ENCODE measurements at places on chromosomes 11 and 22.

GRCh38 chr11:17638311-17638710, 81.1 kb upstream of the MYOD1 start:
- DNase-seq = no peak

GRCh38 chr22:20380486-20380885, 13.5 kb upstream of the ZNF74 start:
- DNase-seq = no peak

GRCh38 chr11:57649826-57650738, at the start of gene YPEL4:
Gene YPEL4, minus strand, starts transcription at chr11:57649912. Its CDS starts 2,805 bp downstream, at chr11:57647107.
- peak; percentile 50 for DNase-seq

DNA sequence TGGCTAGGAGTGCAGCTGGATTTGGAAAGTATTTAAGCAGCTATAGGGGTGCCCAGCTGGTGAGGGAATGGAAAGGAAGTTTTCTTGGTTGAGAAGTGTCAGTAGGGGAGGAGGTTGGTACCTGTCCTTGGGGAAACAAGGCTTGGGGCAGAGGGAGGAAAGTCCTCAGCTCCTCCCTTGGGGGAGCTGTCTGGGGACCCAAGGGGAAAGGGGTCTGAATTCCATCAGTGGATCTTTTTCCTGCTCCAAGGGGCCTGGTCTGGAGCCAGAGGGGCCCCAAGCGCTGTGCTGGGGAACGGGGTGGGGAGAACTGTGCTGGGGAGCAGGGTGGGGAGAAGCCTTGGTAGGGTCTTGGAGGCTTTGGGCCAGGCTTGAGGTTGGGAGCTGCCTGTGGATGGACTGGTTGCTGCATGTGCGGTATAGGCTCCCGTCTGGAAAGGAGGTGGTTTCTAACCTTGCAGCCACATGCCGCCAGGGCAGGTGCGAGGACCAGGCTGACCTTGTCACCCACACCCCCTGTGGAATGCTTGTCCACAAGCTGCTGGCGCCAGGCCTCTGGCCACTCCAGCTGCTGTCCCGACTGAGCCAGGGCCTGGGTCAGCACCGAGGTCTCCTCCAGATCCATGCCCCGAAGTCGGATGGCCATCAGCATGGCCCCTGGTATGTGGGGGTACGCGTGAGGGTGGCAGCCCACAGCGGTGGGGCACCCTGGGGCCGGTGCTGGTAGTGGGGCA, 963 bp downstream of the TYMP start:
- DNase-seq = no peak

DNA sequence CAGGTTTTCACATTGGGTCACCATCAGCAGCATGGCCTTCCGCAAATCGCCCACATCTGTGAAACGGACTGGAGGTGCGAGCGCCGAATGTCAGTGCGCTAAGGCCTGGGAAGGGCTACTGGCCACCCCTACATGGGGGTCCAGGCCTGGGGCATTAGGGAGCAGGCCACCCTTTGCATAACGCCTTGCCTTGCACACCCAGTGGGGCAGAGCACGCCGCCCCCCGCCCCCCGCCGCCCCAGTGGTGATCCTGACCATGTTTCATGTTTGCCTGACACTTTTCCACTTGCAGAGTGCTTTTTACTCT, 2.6 kb downstream of the GRK2 start:
- DNase-seq = no peak

DNA sequence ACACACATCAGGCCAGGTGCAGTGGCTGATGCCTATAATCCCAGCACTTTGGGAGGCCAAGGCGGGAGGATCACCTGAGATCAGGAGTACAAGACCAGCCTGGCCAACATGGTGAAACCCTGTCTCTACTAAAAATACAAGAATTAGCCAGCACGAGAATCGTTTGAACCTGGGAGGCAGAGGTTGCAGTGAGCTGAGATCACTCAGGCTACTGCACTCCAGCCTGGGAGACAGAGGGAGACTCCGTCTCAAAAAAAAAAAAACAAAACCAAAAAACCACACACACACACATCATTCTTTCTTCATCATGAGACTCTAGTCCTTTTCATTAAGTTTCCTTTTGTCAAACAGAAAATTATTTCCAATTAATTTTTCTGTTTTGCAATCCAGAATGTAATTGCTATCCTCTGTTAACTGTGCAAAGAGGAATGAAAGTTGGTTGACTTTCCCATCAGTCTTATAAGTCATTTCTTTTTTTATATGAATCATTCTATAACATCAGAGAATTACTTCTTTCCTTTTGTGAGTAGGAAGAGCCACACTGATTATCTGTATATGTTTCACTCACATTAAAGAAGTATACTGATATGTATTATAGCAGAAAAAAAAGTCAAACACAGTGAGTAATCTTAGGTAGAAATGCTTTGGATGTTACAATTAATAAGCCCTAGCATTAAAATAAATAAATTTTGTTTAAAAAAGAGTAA, 52.2 kb downstream of the HORMAD2 start:
- DNase-seq = no peak

DNA sequence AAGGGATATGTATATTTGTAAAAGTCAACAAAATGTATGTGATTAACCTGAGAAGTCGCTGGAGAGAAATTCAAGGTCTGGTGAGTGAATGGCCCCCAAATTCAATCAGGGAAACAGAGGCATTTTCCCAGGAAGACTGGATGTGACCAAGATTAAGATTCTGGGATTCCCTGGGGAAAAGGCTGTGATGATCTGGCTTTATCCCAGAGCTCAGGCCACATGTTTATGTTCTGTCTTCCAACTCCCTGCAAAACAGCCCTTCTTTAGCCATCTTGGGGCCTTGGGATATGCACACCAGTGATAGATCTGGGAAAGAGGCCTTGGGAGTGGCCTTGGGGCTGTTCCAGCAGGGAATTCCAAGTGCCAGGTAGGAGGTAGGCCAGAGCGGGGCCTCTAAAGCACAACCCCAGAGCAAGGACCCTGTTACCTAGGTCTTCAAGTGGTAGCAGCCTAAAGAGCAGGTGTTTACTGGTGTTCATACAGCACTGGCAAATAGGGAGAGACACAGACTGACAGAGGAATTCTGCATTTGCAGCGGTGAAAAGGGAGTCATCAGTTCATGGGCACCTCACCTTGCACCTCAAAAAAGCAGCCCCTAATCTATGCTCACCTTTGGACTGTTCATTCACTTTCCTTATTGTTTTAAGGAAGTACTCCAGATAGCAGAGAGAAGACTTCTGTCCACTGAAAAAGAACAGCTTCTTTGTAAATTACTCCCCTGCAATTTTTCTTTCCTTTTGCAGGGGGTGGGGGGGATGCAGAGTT, 312.4 kb downstream of the BUD13 start:
- no peak for DNase-seq

DNA sequence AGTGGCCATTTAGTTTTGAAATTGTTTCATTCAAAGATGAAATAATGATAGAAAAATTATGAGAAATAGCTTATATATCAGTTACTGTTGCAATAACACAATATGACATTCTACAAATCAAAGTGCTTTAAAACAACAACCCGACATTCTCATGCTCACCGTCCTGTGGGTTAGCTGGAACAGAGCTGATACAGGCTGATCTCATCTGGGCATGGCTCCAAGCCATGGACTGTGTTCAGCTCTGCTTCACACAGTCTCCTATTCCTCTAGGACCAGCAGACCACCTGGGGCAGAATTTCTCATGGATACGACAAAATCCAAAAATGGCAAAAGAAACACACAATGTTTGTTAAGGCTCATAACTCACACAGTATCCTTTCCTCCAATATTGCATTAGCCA, 178.6 kb downstream of the CNTN5 start:
- DNase-seq = no peak

DNA sequence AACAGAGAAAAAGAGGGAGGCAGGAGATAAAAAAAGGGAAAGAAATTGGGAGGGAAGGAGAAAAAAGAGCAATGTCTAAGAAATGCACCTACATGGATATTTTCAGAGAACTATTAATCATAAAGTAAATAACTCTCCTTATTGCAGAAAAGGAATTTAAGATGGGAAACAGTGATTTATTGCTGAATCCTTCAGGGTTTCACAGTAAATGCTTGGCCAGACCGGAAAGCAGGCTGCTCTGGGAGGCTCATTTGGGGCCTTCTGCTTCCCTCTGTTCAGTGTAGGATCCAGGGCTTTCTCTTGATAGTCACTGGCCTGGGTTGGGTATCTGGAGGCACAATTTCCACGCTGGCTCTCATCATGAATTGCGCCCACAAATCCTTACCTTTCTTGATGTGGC, 324.3 kb upstream of the SORL1-AS1 start:
- DNase-seq = no peak
